NCI-H446 (cell line): ENCODE measurements at places on chromosomes 7 and 10.

DNA sequence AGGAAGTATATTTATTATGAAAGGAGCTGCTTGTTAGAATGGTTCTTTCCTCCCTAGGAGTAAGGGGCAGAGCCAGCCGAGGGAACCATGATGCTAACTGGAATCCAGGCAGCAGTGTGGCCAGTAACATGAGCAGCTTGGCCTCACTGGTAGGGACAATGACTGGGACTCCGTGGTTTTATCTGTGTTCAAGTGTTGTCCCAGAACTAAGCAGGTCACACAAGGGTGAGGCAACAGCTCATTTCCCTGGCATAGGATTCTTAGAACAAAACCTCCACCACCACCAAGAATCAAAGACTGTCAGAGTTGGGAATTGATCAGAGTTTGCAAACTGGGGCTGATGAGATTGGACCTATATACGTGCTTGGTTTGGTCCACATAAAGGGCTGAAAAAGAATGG, 138.9 kb upstream of the COBL start:
- no peak for DNase-seq

- no peak for DNase-seq
Measured at GRCh38 chr7:29859524-29860185, 53.3 kb downstream of the WIPF3 start.

DNA sequence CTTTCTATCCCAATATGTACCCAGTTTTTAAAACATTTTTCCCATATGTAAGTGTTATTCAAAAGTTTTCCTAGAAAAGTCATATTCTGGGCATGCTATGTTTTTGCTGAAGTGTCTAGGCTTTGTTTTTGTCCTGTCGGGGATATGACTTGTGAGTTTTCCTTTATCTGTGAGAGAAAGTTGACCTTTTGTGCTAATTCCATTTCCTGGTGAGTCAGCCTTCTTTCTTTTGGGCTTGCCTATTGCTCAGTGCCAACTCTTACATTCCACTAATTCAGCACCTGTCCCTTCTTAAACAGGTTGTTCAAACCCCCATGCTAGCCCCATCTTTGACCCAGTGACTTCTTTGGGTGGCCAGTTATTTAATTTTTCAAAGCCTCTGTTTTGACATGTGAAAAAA, 146.2 kb downstream of the AHR start:
- DNase-seq, result no peak

DNA sequence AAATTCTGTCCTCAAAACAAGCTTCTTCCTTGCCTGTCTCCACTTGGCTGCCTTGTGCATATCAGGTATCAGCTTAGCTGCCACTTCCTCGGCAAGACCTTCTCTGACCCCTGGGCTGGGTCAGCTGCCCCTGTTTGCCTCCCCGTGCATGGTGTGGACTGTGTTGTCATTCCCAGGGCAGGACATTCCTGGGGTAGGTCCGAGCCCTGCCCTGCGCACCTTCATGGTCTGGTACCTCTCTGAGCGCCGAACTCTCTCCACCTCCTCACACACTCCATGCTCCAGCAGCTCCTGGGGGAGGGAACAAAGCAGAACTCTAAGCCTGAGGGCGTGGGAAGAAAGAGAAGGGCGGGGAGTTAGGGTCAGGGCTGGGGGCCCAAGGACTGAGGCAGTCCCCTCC, 3.8 kb downstream of the POLM start:
- DNase-seq, result no peak

DNA sequence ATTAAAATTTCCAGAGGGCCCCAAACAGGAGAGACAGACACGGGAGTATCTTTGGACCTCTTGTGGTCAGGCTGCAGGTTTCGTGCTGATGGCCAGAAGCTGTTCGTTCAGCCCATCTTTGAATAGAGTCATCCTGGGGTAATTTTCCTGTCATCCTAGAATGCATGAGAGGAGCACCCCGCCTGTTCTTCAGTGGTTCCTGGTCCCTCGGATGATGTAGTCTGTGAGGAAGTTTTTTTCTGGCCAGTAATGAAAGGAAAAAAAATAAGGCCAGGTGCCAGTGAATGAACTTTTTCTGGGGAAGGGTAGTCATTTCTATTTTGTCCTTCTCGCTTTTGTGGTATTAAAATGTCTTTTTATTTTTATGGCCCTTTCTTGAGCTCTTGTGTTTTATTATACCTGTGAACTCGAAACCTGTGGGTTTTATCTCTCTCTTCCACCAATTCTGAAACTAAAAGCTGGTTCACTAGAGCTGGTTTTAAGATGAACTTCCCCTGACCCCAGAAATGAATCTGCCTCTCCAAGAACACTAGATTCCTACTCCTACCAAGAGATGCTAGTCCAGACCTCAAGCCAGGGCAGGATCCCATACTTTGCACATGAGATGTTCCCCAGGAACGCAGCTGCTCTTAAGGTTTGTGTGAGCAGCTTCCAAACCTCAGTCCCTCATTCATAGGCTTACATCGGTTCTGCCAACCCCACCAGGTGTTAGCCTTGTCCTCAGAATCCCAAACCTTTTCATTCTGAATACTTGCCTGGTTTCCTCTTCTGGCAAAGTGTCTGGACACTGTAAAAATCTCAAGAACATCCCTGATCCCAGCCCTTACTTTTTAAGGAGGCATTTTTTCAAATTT, 15.4 kb upstream of the MEST start:
- no peak for DNase-seq

DNA sequence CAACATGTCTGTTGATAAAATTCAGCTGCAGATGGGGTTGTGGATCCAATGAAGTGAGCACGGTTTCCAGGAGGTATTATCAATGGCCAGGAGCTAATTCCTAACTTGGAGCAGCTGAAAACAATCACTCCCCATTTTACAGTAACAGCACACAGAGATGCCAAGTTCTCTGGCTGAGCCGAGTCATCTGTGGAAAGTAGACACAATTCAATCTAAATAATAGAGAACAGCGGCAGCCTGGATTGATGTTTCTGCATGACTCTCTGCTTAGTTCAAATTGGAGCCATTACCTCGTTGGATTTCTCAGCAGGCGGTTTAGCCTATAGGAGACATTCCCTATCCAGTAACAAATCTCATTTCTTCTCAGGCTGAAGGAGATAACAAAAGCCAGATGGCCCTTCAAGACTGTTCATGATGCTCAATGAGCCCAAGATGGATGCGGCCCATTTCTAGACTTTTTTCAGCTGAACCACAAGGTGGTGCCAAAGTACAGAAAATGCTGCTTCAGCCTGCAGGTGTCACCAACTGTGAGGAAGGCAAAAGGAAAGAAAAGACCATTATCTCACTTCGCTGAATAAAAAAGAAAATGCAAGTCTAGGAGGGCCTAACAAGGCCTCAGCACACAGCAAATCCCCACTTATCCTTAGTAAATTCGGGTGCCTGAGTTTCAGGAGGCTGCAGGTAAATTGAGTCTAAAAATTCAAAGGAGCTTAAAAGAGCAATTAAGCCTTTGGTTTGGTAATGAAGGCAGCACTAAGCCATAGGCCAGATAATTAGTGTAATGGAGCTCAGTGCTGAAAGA, 83.7 kb downstream of the SLC16A9 start:
- DNase-seq, result peak; percentile 57

DNA sequence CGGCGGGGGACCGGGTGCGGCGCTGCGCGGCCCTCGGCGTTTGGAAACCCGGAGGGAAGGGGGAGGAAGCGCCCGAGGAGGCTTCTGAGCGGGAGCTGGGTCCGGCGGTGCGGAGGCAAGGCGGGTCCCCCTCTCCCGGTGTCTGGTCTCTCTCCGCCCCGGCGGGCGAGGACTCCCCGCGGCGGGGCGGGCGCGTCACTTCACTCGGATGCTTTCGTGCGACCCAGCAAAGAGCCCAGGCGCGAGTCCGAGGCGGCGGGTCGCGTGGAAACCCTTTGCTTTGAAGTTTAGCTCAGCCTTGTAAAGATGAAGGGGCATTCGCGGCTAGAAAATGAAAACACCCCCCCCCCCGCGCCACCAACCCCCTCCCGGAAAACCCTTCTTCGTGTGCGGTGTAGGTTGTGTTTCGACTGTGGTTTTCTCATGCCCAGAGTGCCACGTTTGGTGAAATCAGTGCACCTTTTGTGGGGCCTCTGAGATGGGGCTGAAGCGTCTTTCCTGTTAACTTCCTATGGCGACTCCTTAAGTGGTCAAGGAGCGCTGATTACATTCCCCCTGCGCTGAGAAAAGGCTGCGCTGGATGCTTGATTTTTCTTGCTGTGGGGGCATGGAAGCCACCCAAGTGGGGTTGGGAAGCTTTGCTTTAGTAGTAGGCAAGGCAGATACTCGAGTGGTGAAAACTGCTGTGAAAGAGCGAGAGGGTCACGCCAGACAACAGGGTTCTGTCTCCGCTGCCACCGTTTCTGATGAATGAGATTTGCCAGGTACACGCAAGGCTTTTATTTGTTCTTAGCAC, 876 bp downstream of the GNAI1 start:
- no peak for DNase-seq

DNA sequence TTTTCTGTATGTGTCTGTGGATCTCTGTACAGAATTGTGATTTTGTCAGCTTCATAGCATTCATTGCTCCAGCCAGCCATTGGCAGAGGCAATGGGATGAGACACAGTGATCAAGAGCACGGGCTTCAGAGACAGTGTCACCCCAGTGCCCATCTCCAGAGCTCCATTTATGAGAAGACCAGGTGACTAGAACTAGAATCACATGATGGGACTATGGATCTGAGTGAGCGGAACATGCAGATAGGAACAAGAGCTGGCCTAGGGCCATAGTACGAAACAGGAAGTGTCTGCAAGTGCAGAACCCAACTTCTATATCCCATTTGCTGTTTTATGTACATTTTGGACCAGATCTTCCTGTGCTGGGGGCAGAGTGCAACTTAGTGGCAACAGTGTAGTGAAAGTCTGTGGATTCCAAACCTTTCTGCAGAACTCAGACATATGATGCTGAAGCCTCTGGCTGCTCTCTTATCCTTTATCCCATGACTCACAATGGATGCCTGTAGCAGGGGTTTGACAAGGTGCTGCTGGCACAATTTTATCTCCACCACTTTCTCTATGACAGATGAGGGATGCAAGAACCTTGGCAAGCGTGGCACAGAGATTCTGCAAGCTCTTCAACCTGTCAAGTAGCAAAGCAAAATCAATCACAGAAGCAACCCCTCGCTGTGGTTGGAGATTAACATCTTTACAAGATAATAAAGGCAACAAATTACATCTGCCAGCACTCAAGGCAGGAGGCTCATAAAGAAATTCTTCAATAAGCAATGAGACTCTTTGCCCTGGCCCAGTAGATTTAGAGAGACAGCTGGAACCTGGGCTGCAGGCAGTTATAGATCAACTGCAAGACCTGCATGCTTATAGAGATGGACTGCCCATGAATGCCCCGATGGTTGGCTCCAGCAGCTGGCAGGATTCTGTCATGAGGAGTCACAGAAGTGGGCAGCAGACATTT, 681.3 kb downstream of the TNS3 start:
- peak; percentile 20 for DNase-seq

GRCh38 chr7:158573310-158573709, 14.3 kb downstream of the PTPRN2 start:
- no peak for DNase-seq

DNA sequence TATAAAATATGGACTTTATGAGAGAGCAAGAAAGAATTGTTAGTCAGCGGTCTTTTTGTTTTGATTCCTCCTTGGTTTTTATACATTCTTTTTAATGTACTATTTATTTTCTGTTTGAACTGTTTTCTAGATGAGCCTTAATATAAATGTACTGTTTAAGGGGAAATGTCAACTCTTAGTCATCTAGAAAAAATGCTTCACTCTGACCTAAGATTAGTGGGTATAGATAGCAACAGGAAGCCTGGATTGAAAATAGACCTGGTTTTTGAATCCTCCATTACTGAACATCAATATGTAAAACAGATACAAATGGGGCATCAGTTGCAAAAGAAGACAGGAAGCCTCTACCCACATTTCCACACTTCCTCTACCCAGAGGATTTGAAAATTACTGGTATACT, 87.8 kb downstream of the CHRM2 start:
- no peak for DNase-seq

DNA sequence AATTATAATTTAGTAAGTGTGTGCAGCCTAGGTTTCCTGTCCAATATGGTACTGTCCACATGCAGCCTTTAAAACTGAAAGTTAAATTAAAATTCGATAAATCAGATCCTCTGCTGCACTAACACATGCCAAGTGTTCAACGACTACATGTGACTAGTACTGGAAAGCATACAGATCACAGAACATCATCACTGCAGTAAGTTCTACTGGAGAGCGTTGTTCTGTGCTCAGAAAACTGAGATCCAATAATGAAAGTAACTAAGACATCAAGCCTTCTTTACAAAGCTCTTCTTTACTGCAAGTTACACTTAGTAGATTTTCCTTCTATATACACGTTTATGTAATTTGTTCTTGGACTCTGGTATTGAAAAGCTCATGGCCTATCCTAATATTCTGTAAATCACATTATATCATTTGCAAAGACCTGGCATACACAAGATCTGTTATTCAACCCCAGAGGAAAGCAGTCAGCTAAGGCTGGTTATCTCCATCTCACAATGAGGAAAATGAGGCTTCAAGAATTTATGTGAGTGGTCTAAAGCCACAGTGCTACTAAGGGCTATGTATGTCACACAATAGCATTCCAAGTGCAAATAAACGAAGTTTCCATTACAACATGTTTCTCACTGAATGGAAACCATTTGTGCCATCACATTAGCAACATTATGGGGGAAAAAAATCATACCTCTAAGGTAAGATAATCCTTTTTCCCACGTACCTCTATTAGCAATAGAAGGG, 77.6 kb downstream of the VPS41 start:
- no peak for DNase-seq

GRCh38 chr7:102119213-102119651, 167.4 kb upstream of the SH2B2 start:
- no peak for DNase-seq

DNA sequence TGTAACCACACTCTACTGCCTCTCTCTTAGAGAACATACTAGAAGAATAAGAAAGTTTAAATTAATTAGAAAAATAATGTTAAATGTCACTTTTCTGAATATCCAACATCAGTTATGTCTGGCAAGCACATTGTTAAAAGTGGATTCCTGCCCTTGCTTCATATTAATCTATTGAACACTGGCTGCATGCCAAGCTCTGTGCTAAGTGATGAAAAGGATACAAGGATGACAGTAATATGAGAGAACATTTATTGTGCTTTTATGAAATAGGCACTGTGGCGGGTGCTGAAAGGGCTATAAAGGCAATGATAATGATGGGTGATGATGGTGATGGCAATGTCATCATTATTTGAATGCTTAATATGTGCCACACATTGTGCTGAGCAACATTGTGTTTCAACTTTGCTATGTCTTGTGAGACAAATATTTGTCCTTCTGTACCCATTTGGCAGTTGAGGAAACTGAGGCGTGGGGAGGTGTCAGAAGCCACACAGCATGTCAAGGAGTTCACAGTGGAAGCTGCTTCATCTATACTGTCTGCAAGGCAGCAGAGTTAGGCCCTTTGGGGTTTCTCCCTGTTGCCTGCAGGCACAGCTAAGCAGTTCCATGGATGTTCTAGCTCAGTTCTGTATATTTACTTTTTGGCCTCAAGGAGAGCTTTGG, 64.2 kb upstream of the RAPGEF5 start:
- peak; percentile 31 for DNase-seq

- no peak for DNase-seq
Measured at GRCh38 chr7:110486549-110486948, 604.4 kb upstream of the LRRN3 start.

GRCh38 chr7:41787651-41788350, 84.9 kb upstream of the INHBA start:
- DNase-seq, result no peak

GRCh38 chr10:73414230-73414945, 530 bp upstream of the ANXA7 start:
- no peak for DNase-seq

- DNase-seq, result no peak
Measured at GRCh38 chr10:102269017-102269416, 23.7 kb downstream of the GBF1 start.
